Progenitor cell of endocrine pancreas (in vitro differentiated cells): ENCODE measurements at places on chromosomes 7 and 10. TPM values are rescaled to one million over a fixed set of nuclear protein-coding genes. Genes with fewer than 3 reads are reported as not detected.

Gene HOXA3
- total RNA-seq: 77.4 and 85.5 TPM in 2 replicates

- DNase-seq: no peak
These were observed 81.0 kb upstream of the NRBF2 start for GRCh38 chr10:63052083-63052482.

Gene GIMAP4
- not detected in 2 replicates for total RNA-seq

DNA sequence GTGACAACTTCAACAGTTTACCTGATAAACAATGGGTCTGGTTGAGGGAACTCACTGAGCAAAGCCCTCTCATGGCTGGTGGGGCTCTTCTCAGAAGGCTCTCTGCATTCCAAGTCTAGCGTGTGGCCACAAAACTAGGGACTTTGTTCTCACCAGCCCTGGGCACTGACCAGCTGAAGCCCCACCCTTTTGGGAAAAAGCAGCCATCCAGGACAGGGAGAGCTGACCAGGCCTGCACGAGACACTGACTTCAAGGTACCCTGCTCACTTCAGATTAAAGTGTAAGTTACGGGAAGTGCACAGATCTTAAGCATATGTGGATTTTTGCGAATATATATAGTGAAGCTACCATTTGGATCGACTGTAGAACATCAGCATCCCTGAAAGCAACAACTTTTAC lies 67.4 kb upstream of the LRRC4 start:
- DNase-seq: no peak

Gene MUC3A
- 2.0 and 2.1 TPM in 2 replicates for total RNA-seq

DNA sequence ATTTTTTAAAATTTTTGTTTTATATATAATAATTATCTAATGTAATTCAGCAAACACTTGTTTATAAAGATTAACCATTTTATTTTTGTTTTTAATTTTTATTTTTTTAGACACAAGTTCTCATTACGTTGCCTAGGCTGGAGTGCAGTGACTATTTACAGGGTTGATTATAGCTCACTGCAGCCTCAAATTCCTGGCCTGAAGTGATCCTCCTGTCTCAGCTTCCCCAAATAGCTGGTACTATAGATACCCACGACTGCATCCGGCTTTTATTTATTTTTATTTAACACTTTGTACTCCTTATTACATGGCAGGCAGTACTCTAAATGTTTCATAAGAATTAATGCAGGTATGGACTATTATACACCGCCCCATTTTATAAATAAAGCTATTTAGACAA lies 288.7 kb downstream of the MDFIC start:
- DNase-seq: no peak

DNA sequence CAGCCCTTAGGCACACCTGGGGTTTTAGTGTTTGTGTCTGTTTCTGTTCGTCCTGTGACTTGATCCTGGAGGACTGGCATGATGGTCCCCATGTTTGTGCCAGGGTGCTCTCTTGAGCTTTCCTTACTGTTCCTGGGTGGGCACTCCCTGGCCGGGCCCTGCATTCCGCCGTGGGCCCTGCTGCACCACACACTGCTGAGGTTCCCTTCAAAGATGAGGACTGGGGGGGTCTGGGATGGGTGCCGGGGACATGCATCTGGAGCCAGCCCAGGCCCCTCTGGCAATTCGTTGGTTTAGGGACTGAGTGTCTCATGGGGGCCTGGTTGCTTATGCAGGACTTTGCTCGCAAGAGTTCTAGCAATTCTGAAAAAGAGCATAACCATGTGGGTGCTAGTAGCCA lies 4.7 kb downstream of the AGAP3 start:
- DNase-seq: no peak

- DNase-seq: no peak
These were observed 70.3 kb upstream of the MXI1 start for GRCh38 chr10:110137142-110137545.

Gene CALCR
- total RNA-seq: not detected in 2 replicates

Gene GRID1
- 0.22 and 0.42 TPM in 2 replicates for total RNA-seq

Gene IKZF5
- total RNA-seq: 11.6 and 14.6 TPM in 2 replicates

Gene TRIM56
- 19.3 and 22.0 TPM in 2 replicates for total RNA-seq

- DNase-seq: no peak
These were observed 175.4 kb upstream of the AHR start for GRCh38 chr7:17123020-17123419.

DNA sequence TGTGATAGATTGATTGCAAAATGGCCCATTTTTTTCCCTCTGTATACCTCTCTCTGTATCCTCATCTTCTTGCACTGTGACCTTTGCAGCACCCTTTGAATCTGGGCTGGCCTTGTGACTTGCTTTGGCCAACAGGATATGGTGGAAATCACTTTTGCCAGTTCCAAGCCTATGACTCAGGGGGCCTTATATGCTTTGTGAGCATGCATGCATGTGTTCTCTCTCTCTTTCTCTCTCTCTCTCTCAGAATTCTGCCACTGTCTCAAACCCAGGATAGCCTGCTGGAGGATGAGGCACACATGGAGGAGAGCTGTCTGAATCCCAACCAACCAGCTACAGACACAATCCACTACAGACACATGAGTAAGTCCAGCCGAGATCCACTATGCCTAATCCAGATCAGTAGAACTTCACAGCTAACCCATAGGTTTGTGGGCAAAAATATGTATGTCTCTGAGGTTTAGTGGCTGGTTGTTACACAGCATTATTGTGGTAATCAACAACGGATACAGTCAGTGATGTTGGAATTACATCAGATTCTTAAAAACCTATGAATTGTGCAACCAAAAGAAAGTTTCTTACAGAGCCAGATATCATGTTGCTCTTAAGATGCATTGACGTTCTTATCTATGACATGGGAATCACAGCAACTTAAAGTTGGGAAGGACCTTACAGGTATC lies 41.8 kb upstream of the ABCB4 start:
- DNase-seq: no peak

GRCh38 chr7:29435167-29435566 lies 128.5 kb upstream of the PRR15 start:
- no peak for DNase-seq

- no peak for DNase-seq
These were observed 173.9 kb upstream of the CDK1 start for GRCh38 chr10:60604342-60604741.

DNA sequence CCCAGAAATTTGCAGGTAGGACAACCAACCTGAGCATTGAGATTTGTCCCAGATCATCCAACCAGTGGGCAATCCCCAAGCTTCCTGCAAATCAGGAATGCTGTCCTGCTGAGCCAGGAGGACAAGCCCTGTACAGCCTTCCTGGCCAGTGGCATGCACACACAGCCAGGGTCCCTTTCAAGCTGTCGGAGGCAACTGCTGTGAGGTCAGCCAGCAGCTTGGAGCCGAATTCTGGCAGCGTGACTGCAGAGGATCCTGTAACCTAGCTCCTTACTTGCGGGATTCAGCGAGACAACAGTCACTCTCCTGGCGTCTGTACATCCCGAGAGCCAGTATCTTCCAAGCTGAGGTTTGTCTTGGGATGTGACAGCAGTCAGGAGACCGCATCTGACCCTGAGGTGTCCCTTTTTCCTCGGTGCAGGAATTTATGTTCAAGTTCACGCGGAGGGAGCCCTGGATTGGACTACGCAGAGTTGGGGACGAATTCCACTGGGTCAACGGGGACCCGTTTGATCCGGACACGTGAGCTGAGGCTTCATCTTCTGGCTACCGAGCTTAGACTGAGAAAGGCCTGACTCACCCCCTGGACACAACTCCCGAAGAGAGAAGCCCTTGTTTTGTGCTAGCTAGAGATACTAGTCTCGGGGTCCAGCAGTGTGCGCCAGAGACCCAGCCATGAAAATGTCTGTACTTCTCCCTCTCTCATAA lies 18.3 kb downstream of the CLEC2L start:
- no peak for DNase-seq

DNA sequence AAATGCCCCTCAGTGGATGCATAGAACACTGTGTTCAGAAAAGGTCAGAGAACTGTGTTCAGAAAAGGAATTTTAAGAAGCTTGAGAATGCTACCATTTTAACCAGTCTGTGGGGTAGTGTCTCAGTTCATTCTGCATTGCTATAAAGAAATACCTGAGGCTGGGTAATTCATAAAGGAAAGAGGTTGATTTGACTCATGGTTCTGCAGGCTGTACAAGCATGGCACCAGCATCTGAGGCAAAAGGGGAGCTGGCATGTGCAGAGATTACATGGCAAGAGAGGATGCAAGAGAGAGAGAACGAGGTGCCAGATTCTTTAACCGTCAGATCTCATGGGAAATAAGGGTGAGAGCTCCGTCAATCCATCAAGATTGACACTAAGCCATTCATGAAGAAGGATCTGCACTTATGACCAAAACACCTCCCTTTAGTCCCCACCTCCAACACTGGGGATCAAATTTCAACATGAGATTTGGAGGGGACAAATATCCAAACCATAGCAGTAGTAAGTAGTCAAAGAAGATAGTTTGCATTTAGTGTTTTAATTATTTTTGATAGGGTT lies 119.8 kb downstream of the FAM107B start:
- DNase-seq: no peak

DNA sequence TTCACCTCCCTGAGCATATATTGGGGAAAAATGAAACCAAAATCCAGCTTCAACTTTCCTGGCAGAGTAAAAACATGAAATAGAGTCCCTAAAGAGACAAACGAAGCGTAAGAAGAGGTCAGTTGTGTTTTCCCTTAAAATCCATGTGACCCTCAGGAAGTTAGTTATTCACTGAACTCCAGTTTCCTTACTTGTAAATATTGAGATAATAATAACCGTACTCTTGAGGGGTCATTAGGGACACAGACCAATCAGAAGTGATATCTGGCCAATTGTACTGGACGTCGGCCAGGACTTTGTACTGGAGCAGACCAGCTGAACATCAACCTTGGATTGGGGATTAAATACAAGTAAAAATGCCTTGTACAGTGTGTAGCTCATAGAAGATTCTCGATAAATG lies 167.0 kb downstream of the GATA3 start:
- DNase-seq: no peak

DNA sequence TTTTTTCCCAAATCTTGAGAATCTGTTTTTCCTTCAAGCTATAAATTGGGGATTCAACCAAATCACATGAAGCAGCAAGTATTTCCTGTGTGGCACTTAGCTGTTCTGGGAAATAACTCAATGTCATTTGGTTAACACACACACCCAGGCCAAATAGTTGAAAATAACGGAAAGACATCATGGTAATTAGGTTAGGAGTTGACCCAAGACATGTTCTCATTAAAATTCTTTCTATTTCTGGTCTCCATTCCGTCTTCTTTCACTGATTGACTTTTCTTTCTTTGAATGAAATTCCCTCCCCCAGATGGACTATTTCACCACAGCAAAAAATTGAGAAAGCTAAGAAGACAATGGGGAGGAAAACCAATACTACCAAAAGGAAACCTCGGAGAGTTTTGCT lies 30.5 kb downstream of the NRP1 start:
- no peak for DNase-seq

DNA sequence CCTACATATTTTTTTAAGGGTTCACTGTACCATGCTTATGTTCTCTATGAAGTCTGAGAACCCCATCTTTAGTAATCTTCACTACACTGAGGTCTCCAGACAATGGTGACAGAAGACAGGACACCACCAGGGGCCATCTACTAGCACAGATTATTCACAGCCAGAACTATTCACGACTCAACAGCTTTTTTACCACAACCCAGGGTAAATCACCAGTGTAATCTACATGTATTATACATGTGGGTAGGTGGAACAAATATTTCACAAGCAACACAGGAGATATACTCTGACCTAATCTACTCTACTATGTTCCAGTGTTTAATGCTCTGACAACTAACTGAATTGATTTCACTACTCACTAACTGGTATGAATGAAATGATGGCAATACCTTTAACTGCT lies 136.1 kb downstream of the ELMO1 start:
- no peak for DNase-seq

Gene PKD2L1
- 0.38 TPM in 1 of 2 replicates, not detected in the other for total RNA-seq

- peak; percentile 23 for DNase-seq
These were observed 766 bp downstream of the BAMBI start for GRCh38 chr10:28677888-28678686.

Gene C10orf71
- not detected in 2 replicates for total RNA-seq

DNA sequence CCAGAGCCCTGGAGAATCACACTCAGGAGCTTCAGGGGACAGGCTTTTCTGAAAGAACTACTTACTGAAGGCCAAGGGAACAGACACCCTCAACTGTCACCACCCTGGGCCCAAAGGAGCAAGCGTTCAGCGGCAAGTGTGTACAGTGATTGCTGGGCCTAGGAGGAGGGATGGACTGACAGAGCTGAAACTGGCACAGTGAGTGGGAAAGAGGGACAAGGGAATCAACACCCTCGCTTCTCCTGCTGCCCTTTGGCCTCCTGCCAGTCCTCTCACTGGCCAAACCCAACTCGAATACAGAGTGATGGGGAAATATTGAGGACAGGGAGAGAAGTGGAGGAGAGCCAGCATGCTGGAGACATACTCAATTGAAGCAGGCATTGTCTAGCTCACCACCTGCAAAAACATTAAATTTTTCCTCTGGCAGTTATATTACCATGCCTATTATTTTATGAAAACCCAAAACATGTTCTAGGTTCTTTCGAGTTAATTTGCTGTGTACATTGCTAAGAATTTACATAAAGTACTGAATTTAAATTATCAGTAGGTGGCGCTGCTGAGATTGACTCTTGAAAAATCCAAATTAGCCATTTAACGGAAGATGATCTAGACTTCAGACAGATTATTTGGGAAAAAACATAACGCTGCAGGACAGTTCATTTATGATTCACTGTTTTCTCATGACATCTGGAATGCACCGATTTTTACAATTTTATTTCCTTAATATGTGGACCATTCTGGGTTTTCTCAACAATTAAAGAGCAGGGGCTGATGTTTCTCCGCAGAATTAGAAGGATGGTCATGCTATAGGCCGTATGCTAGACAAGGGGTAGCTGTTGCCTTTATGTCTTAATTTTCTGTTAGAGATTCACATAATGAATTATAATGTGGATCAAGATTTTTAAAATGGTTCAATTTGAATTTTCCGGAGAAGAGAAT lies 14.7 kb upstream of the TMEM236 start:
- no peak for DNase-seq

- no peak for DNase-seq
These were observed 229.8 kb downstream of the ADK start for GRCh38 chr10:74380795-74381194.

- DNase-seq: no peak
These were observed 62.6 kb downstream of the CCDC6 start for GRCh38 chr10:59843748-59844147.

Gene PSTK
- total RNA-seq: 6.1 and 6.3 TPM in 2 replicates

Gene EBF3
- total RNA-seq: 0.19 and 0.38 TPM in 2 replicates

GRCh38 chr7:50379082-50379481 lies 71.1 kb downstream of the FIGNL1 start:
- peak; percentile 28 for DNase-seq

GRCh38 chr10:36783400-36783799 lies 342.0 kb upstream of the ANKRD30A start:
- no peak for DNase-seq

Gene SPDYE18
- total RNA-seq: 0.60 and 0.93 TPM in 2 replicates

GRCh38 chr7:132760244-132760623 lies 184.0 kb upstream of the PLXNA4 start:
- DNase-seq: no peak

- no peak for DNase-seq
These were observed 15.4 kb upstream of the HIBADH start for GRCh38 chr7:27677912-27678612.
